Activated naive CD8-positive, alpha-beta T cell treated with anti-CD3 and anti-CD28 coated beads for 36 hours (primary cell): ENCODE measurements at places on chromosomes 13 and 19. TPM values are rescaled to one million over a fixed set of nuclear protein-coding genes. Genes with fewer than 3 reads are reported as not detected.

The SAFB2 gene
- 84.1 TPM for total RNA-seq

The TEX101 gene
- not detected for total RNA-seq

The RGL3 gene
- not detected for total RNA-seq

The MBD3L1 gene
- not detected for total RNA-seq

The CEACAM3 gene
- not detected for total RNA-seq

The ADGRE3 gene
- not detected for total RNA-seq

The CAB39L gene
- 3.1 TPM for total RNA-seq

The FCER2 gene
- 1.7 TPM for total RNA-seq

The MRPL34 gene
- total RNA-seq: 122 TPM

The LPAR2 gene
- 28.4 TPM for total RNA-seq

The B3GNT3 gene
- total RNA-seq: not detected

- no peak for DNase-seq
These were observed 3.4 kb downstream of the KPTN start for GRCh38 chr19:47480658-47481057.

- no peak for DNase-seq
These were observed 53.6 kb upstream of the ARHGEF7 start for GRCh38 chr13:111061358-111062045.

GRCh38 chr13:31908696-31909411 is 122.7 kb upstream of the FRY start:
- DNase-seq: no peak

DNA sequence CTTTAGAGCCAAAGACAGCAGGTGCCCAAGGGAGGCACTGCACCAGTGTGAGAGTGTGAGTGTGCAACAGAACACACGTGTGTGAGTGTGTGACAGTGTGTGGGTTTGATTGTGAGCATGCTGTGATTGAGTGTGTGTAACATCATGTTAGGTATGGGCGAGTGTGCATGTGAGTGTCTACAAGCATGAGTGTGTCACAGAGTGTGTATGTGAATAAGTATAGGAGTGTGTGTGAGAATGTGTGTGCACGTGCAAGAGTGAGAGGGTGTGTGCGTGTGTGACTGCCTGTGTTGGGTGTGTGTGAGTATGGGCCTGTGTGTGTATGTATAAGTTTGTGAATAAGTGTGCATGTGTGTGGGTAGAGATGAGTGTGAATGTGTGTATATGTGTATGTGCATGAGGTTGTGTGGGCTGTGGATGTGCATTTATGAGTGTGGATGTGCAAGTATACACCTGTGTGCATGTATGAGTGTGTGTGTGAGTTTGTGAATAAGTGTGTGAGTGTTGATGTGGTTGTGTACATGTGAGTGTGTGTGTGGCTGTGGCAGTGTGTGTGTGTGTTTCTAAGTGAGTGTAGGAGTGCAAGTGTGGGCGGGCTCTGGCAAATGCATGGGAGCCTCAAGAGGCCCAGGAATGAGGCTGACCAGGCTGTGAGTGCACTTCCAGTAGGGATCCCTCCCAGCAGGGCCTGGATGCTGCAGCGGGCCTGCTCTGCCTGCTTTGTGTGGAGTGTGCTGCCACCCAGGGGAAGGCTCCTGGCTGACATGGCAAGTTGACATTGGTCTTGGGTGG is 198.4 kb downstream of the COL4A1 start:
- DNase-seq: no peak

- no peak for DNase-seq
These were observed 1.0 kb upstream of the BCAM start for GRCh38 chr19:44807652-44808462.

GRCh38 chr13:97413694-97414093 is 20.3 kb upstream of the RAP2A start:
- no peak for DNase-seq

- DNase-seq: no peak
These were observed 110.2 kb downstream of the TEX26 start for GRCh38 chr13:31042481-31043165.

- no peak for DNase-seq
These were observed 4.2 kb downstream of the BLOC1S3 start for GRCh38 chr19:45182758-45183157.

- no peak for DNase-seq
These were observed 301.0 kb downstream of the NDFIP2 start for GRCh38 chr13:79781829-79782540.

GRCh38 chr13:99125326-99125915 is 75.2 kb upstream of the UBAC2 start:
- no peak for DNase-seq

- DNase-seq: no peak
These were observed 111.4 kb upstream of the SOX1 start for GRCh38 chr13:111955412-111956065.

GRCh38 chr19:39360599-39360998 is 18.4 kb downstream of the SAMD4B start:
- no peak for DNase-seq

DNA sequence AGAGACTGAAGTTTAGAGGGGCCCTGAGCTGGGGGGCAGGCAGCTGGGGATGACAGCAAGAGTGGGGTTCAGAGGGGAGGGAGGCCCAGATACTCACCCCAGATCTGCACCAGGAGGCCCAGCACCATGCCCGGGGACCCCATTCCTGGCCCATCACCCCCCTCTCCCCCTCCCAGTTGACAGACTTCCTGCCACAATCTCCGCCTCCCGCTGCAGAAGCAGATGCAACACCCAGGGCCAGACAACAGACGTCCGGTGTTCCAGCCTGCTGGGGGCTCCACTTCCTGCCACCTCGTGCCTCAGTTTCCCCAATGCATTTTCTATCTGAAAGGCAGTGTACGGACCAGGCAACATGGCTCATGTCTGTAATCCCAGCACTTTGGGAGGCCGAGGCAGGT is at the start of gene TMIGD2:
TSS of gene TMIGD2 (minus strand) at position 147 of the 398 bp plus-strand sequence. CDS start at position 143, 4 bp downstream.
- DNase-seq: no peak

- no peak for DNase-seq
These were observed 137.0 kb downstream of the FLT1 start for GRCh38 chr13:28357911-28358433.
